Right forelimb (tissue), 1 donor: ENCODE measurements at places on chromosomes 6 and 20.

- no peak for DNase-seq
Observed at GRCh38 chr20:36399969-36400545, 93.9 kb downstream of the DLGAP4 start.

DNA sequence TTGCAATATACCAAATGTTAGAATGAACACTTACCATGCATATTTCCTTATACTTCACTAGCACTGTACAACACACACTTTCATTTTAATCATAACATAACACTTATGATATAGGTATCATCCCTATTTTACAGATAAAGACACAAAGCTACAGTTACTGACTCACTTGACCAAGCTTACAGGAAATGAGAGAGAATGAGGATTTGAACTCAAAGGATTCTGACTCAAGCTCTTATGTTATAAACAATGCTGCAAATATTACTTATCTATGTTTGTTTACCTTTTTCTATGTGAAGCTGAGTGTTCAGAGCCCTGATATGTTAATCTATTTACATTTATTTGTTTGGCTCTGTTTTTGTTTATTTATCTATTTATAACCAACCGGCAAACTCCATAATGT, 245.4 kb downstream of the PTPRK start:
- DNase-seq: no peak

GRCh38 chr20:23513164-23513563, 22.2 kb downstream of the CST8 start:
- DNase-seq: no peak

GRCh38 chr6:36781669-36782068, 57.6 kb downstream of the CPNE5 start:
- no peak for DNase-seq

DNA sequence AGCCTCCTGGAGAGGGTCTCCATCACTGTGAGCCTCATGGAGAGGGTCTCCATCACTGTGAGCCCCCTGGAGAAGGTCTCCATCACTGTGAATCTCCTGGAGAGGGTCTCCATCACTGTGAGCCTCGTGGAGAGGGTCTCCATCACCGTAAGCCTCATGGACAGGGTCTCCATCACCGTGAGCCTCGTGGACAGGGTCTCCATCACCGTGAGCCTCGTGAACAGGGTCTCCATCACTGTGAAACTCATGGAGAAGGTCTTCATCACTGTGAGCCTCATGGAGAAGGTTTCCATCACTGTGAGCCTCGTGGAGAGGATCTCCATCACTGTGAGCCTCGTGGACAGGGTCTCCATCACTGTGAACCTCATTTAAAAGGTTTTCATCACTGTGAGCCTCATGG, 140.0 kb downstream of the ERMARD start:
- no peak for DNase-seq

DNA sequence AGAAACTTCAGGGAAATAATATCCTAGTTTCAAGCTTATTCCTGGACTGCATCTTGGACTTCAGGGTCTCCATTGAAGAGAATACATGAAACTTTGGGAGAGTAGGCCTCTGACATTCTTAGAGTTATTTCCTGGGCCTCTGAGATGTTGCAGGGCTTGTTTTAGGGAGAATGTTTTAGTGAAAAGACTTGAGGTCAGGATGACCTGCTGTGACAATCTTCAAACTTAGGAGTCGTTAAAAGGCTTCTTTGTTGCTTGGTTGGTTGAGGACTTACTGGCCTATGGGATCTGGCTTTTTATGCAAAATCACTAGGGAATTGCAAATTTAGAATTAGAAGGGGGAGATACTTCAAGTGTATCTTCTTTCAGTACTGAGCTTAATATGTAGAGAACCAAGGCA, 613.2 kb upstream of the FLRT3 start:
- DNase-seq: no peak

DNA sequence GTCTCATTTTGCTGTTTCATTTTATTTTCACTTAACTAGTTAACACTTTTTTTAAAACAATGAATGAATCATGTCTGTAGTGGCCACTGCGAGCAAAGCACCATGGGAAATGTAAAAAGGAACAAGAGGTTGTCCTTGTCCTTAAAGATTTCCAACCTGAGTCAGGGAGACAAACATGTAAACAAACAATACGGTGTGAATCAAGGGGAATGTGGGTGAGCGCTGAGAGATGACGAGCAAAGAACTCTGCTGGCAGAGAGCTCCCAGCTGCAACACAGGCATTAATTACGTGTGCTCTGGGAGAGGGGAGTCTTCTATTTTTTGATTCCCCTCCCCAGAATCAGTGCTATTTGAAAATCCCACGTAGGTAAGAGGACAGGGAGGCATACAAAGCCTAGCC, 84.3 kb downstream of the ATXN1 start:
- no peak for DNase-seq

DNA sequence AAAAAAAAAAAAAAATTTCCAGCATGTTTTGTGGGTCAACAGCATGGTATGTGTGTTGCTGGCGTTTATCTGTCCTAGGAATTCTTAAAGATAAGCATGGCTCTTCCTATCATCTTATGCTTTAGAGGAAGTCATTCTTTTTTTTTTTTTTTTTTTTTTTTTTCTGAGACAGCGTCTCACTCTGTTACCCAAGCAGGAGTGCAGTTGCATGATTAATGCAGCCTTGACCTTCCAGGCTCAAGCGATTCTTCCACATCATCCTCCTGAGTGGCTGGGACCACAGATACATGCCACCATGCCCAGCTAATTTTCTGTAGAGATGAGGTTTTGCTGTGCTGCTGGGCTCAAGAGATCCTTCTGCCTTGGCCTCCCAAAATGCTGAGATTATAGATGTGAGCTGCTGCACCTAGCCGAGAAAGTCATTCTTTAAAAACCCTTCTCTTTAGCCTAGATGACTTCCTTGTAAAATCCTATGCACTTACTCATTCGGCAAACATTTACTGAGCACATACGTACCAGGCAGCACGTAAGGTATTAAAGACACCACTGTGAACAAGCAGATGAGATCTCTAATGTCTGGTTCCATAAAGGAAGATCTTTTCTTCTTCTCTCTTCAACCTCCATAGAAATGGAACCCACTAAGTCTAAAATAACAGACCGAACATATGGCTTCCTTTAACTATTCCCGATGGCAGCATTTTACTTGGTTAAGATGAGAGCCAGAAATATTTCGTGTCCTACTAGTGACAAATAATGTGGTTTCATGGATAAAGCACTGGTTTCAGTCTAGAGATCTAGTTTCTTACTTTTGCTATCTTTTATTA, 122.4 kb downstream of the RIN2 start:
- DNase-seq: no peak

- DNase-seq: no peak
Observed at GRCh38 chr6:18207949-18208348, 52.7 kb downstream of the KDM1B start.

- DNase-seq: no peak
Observed at GRCh38 chr6:154930451-154930851, 64.7 kb upstream of the TIAM2 start.

- DNase-seq: no peak
Observed at GRCh38 chr6:81204731-81205130, 547.8 kb downstream of the TENT5A start.

DNA sequence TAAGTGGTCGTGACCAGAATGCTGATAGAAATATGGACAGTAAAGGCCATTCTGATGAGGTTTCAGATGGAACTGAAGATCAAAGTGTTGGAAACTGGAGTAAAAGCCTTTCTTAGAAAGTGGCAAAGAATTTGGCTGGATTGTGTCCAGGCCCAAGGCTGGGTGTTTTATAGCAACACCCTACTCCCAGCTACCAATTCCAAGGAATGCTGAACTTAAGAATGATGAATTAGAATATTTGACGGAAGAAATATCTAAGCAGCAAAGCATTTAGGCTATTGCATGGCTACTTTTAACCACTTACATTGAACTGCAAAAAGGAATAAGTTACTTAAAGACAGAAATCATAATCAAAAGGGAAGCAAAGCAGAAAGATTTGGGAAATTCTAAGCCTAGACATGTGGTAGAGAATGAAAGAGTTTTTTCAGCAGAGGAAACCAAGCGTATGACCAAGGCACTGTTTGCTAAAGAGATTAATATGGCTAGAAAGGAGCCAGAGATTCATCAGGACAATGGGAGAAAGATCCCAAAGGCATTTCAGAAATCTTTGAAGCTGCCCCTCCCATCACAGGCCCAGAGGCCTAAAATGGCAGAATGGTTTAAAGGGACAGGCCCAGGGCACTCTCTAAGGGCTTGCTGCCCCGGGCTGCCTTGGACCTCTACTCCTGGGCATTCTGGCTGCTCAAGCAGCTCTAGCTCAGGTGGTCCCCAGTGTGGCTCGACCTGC, 25.8 kb downstream of the SDHAF4 start:
- no peak for DNase-seq

GRCh38 chr6:168937054-168937453, 316.6 kb downstream of the THBS2 start:
- no peak for DNase-seq

DNA sequence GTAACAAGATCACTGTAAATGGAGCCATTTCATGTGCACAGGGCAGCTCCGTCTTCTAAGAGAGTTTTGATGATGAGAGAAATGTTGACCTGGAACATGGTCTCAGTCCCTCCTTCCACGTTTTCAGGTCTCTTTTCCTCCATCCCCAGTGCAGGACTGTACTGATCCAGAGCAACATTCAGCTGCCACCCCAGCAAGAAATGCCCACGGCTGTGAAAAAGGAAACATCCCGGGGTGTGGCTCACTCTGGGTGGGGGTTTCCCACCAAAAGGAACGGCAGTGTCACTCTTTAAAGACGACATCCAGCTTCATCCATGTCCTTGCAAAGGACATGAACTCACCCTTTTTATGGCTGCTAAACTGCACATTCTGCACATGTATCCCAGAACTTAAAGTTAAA, 92.6 kb downstream of the ERMARD start:
- no peak for DNase-seq

GRCh38 chr6:75752365-75752764, 3.3 kb downstream of the MYO6 start:
- DNase-seq: no peak

DNA sequence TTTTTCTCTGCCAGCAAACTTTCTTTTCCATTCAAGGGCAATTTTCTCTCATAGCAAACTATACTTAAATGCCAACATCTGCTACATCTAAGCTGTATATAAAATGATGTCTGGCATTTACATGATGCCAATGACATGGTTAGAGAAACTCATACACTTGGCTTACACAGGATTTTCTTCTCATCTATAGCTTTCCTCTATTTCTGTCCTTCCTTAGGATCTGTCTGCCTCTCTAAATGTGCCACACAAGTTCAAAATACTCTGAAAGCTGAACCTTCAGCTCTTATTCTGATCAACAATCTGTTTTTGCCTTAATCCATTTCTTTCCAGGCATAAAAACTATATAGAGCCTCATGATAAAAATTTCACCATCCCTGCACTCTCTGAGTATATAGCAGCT, 290.9 kb upstream of the RNF217 start:
- no peak for DNase-seq

DNA sequence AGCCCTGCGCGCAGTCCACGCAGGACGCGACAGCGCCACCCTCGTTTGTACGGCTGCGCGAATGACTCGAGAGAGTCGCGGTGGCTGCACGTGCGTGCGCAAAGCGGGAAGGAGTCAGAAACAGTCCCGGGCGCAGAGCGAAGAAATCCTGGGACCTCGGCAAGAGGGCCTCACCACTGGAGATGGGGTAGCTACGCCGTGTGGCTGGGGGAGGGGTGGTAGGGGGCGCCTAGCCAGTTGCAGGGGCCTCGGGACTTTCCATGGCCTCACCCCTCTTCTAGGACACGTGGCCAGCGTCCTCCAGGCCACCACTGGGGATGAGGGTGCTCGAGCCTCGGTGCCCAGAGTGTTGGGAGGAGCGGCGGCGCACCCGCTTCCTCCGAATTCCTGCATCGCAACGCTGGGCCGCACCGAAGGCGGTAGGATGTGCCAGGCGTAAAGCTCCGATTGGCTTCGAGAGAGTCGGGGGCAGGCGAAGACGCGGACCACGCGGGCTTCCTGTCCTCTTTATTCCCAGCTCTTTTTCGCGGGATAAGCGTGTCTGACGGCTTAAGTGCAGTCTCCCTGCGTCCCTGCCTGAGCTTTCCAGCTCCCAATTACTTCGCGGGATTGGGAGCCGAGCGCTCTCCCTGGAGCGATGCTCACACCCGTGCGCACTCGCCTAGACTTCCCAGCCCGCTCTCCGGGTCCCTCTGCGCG, 38.7 kb downstream of the NCR2 start:
- DNase-seq: peak; percentile 56

DNA sequence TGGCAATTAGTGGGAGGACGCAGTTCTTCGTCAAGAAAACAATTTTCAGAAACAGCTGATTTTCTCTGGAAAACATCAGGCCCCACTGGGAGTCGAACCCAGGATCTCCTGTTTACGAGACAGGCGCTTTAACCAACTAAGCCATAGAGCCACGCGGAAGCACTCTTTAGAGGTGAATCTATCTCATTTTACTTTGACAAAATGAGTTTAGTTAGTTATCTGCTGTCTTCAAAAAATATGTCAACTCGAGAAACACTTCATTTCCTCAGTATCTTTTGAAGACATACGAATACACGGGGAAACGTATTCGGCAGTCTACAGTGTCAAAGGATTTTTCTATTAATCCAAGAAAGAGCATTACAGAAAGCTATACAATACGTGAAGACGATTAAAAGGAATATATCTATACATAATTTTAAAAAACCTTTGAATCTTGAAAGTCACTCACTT, 26.7 kb downstream of the GPX6 start:
- DNase-seq: no peak

DNA sequence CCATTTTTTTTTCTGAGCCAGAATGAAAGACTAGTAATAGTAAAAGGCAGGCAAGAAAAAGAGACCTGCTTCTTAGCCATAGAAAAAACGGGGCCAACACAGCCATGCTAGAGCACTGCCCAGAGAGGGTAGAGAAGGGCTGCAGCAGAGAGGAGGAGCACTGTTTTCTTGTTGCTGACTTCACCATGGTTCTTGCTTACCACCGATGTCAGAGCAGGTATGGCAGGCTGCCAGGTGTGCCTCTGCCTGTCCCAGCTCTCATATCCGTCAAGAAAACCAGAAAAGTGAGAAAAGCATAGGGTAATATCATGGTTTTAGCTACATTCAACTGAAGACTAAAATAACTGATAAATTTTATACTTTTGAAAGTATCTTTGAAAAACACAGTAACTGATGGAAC, 60.7 kb downstream of the DTNBP1 start:
- DNase-seq: no peak

- DNase-seq: no peak
Observed at GRCh38 chr6:106300944-106301343, 24.6 kb downstream of the ATG5 start.

GRCh38 chr20:49961413-49961812, 21.4 kb upstream of the SNAI1 start:
- no peak for DNase-seq

GRCh38 chr20:19456595-19457395, 244.4 kb downstream of the SLC24A3 start:
- DNase-seq: no peak

DNA sequence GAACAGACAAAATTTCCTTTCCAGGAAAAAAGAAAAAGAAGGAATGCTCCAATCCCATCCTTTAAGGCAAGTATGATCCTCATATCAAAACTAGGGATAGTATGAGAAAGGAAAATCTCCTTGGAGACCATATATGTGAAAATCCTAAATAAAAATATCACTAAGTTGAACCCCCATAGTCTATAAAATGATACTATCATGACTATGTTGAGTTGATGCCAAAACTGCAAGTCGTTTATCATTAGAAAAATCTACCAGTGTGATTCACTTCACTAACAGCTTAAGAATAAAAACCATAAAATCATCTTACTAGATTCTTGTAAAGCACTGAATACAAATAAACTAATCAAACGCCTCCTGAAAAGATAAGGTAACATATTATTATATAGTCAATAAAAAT, 76.6 kb upstream of the STXBP5 start:
- DNase-seq: no peak
